ENCODE measurements at places on chromosomes 5 and 9.

DNA sequence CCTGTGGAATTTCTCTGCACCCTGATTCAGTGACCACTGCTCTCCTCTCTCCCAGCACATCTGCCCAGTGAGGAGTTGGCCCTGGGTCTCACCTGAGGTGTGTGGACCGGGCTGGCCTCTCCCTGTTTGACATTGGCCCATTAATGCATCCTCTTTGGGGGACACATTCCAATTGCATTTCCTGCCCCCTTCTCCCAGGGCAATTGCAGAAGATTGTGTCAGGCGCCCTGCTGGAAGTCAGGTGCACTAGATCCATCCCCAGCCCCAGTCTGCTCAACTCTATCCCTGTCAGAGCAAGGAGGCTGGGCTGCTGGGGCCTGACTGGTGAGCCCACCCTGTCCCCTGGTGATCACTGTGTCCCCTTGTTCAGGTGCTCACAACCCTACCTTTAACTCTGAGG, 84.5 kb downstream of the LMX1B start:
- no peak for DNase-seq

DNA sequence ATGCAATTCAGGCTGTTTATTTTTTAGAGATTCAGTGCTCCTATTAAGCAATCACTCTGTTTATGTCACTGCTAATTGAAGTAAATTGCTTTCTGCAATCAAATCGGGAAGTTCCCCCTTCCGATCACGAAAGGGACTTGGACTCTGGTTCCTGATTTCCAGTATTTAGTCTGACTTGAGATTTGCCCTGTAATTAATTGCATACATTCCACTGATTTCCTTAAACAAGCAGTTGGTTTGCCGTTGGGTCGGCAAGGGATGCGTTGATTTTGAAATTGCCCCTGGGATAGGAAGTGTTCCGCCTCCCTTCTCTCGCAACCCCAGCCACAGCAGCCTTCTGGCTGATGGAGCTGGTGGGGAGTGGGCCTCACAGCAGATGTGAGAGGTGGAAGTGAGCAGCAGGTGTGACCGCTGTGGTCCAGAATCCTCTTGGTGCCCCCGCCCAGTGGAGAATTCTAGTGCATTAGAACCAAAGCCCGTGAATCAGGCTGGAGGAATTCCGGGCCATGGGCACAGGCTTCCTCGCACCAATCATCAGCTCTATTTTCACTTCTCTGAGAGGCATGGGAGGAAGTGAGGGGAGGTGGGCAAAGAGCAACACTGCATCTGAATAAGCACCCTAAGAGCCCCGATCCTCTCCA, 102.5 kb downstream of the SPRY4 start:
- DNase-seq: no peak

GRCh38 chr5:35046774-35047173, 975 bp downstream of the AGXT2 start:
- peak; percentile 65 for DNase-seq

DNA sequence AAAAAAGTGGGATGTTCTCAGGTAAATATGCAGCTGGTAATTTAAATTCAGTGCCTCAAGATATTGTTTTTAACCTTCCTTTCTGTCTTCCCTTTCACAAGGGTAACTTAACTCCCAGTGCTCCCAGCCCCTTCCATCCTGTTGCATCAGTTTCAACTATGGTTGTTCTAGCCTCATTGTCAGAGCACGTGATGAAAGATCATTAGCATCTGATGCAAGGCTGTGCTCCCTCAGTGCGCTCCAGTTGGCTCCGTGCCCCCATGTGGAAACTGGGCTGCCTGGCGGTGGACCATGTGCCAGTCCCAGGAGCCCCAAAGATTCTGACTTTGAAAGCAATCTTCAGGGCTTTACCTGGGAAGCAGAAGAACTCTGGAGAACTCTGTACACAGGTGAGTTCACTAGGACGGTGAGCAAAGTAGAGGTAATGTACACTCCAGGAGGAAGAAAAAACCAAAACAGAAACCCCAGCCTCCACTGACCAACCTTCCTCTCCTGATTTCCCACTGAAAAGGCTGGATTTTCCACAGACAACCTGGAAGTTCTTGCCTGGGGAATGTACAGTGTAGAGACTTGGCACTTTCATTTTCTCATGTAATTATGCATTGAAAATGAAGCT, 96.9 kb downstream of the SLC1A3 start:
- peak; percentile 40 for DNase-seq

- DNase-seq: no peak
Observed at GRCh38 chr9:109476642-109477257, 21.4 kb downstream of the PTPN3 start.

DNA sequence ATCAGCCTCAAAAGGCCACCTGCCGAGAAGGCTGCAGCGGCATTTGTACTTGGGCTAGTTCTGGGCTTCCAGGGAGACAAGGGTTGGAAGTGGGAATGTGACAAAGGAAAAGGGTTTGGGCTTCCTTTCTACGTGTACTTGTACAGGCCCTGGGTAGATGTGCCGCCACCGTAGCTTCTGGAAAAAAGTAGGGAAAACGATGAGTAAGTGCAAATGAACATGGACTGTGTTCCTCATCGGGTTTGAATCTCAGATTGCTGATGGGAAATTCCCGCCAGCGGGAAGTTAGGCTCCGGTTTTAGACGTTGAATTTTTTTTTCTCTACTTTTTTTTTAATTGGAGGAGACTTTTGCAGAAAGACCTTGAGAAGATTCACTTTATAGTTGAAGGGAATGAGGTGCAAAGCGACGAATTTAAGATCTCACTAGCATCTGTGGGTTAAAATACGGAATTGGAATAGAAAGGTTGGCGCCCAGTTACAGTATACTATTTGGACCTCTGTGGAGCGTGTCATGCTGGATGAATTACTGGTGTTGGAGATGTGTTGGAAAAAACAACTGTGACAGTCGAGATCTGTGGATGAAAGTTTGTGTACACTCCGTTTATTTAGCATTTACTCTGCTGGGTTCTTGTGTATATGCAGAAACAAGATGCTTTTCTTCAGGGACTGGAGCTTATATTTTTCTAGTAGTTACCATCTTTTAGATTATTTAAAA, 1.2 kb downstream of the G3BP1 start:
- peak; percentile 23 for DNase-seq

- no peak for DNase-seq
Observed at GRCh38 chr5:135105105-135105484, 71.1 kb upstream of the PITX1 start.

DNA sequence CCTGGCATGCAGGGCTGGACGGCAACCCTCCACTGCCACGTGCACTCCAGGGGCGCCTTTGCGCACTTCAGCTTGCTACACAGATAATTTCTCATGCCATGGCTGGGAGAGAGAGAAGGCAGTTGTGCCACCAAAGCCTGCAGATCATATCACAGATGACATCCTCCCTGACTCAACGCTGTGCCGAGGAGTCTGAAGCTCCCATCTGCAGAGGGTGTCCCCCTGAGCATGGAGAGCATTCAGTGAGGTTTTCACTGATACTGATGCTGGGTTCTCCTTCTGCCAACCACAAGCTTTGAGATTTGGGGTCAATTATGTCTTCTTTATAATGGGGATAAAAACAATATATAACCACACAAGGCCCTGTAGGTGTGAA, 607.4 kb upstream of the ADAMTS16 start:
- no peak for DNase-seq

- peak; percentile 24 for DNase-seq
Observed at GRCh38 chr5:167658889-167659288, 632.6 kb upstream of the WWC1 start.

GRCh38 chr9:28999806-29000205, 1426.5 kb upstream of the C9orf72 start:
- DNase-seq: peak; percentile 0
